ENCODE measurements at places on chromosomes 12 and 14.

GRCh38 chr14:59507752-59508103 lies 23.4 kb downstream of the JKAMP start:
- no peak for DNase-seq

DNA sequence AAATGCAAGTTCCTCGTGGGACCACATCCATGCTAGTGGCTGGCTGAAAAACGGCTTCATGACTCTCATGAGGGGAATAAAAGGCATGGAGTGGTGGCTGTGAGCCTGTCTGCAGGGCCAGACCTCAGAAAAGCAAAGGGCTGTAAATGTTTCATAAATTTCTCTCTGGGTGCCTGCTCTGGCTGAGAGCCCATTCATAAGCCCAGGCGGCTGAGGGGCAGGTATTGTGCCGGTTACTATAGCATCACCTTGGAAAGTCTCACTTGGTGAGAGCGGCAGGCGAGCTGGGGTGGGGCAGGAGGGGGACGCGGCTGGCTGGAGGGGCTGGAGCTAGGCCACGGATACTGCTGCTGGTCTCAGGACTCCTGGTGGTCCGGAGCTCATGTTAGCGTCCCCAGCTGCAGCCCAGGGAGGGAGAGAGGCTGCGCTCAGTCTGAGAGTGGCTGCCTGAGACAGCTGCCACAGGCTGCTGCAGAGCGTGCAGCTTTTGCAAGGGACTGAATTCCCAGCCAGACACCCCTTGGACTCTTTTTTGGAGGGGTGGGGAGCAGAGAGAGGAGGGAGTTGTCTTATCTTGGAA lies at the start of gene SLC17A8:
Gene SLC17A8, plus strand, starts transcription at position 431 of the 580 bp plus-strand sequence. CDS start 318 bp downstream, outside the sequence.
- peak; percentile 64 for DNase-seq

GRCh38 chr12:132185705-132186104 lies 41.4 kb downstream of the NOC4L start:
- no peak for DNase-seq

GRCh38 chr12:64124511-64125197 lies 97.4 kb downstream of the KICS2 start:
- no peak for DNase-seq

DNA sequence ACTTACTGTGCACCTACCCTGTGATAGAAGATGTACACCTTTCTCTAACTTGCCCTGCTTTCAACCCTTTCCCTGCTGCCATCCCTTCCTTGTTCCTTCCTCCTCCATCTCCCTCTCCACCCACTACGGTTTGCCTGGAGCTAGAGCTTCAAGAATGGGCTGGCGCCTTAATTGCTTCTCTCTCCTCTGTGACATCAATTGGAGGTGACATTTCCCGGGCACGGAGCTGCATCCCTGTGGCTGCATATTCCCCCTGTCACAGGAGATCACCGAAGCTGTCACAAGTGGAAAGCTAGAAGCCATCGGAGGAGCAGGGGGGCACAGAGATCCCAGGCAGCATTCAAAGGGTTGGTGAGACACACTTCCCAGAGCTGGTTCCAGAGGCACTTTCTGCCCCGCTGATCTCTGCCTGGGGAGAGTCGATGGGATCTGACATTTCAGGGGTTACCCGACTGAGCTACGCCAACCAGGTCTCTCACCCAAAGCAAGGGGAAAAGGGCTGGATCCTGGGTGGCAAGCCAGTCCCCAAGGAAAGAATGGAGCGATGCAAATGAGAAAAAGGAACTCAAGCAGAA lies 604.9 kb downstream of the MED13L start:
- no peak for DNase-seq

DNA sequence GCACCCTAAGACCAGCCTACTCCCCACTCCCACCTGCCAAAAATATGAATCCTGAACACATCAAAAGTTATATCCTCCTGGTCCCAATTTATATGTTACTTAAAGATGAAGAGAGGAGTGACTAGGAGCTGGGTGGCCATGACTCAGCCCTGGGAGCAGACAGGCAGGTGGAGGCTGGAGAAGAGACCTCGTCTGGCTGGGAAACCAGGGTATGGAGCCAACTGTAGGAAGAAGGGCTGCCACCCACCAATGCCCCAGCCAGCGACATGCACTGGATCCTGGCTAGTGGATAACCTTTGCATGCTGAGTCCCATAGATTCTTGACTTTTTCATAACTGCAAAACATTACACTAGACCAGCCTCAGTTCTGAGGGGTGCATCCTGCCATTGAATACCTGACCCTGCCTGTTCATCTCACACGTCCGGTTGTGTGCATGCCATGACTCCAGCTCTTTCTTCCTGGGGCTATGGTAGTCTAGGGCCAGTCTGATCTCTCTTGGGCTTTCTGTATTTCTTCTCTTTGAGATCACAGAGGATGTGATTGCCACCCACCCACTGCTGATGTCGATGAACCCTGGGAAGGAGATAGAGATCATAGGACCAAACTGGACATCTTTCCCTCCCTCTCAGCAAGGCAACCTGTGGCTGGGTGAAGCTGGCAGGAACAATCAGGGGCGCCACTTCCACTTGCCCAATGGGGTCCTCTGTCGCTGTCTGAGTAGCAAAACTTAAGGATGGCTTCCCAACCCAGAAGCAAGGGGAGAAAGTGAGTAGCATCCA lies 69.6 kb upstream of the DDX11 start:
- peak; percentile 13 for DNase-seq
